ENCODE measurements at places on chromosomes 3 and 15.

DNA sequence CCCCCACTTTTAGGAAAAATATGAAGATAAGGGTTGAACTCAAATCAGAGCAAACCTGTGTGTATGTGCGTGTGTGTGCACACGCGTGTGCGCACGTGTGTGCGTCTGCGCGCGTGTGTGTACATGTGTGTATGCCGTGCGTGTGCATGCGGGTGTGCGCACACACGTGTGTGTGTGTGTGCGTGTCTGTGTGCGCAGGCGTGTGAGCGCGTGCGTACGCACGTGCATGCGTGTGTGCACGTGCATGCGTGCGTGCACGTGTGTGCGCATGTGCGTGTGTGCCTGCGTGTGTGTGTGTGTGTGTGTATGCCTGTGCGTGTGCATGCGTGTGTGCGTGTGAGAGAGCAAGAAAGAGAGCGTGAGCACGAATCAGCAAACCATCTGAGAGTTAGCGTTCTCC, 20.7 kb downstream of the TNK2 start:
- no peak for DNase-seq

- DNase-seq, result no peak
Observed at GRCh38 chr3:188053710-188054380, 100.1 kb upstream of the LPP start.

DNA sequence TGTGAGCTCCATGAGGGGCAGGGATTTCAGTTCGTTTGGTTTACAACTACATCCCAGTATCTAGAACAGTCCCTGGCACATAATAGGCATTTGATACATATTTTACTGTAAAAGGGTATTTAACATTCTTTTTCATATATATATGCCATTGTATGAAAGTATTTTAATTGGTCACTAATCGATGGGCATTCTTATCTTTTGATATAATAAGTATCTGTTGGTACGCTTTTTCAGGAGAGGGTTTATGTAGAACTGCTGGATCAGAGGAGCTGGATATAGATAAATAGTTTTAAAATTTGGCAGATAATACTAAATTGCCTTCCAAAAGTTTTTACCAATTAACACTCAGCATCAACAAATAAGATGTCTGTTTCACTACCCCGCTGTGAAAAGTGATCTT, 978 bp upstream of the RSL24D1 start:
- DNase-seq, result no peak

- DNase-seq, result no peak
Observed at GRCh38 chr3:24069045-24069444, 124.0 kb downstream of the NR1D2 start.

DNA sequence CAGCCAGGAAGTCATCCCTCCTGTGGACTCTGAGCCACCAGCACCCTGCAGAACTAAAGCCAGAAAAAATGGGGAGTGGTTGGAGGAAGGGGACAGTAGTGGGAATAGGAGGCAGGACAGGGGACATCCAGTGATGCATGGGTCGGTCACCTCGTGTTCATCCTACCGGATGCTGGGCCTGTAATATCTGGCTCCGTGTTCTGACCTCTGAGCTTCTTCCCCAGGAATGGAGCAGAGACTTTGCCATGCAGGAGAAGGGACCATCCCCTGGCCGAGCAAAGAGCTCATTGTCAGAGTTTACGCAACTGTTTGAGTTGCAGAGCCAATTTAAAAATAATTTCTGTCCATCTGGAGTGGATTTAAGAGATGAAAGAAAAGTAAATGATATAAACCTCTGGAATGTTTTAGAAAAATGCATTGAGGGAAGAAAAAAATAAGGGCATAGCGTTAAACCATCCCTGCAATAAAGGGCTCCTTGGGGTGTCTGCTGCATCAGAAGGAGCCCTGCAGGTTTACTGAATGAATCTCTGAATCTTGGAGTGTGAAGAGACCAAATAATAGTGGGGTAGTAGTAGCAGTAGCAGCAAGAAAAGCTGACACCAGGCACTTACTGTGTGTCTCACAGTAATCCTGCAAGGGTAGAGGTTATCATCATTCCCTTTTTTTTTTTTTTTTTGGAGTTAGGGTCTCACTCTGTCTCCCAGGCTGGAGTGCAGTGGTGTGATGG, 70.9 kb downstream of the AAGAB start:
- DNase-seq, result no peak

DNA sequence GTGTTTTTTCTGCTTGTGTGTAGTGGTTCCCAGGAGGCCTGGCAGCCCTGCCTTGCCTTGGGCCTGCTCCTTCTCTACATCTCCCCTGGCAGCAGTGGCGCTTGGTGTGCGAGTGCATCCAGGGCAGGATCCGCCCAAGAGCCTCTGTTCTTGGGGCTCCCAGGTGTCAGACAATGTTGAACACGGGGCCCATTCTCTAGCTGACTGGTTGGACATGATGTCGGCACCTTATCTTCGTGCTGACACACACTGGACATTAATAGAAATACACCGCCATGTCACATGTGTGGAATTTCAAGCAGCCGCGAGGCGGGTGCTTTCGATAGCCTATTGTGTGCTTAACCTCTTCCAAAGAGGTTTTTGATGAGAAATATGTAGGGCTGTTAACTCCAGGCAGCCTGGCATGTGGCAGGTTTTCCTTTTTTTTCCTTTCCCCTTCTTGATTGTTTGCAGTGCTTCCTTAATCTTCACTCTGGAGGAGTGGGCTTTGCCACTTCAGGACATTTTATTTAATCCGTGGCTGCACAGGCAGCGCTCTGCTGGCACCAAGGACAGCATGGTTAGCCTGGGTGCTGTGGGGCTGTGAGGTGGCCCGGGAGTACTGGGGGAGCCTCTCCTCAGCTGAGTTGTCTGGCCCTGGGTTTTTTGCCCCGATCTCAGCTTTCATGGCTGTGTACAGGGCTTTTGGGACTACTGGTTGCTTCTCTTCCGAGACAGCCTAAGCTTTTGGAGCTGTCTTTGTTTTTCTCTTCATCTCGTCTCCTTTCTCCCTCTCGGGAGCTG, 42.5 kb downstream of the CHCHD6 start:
- DNase-seq, result no peak

DNA sequence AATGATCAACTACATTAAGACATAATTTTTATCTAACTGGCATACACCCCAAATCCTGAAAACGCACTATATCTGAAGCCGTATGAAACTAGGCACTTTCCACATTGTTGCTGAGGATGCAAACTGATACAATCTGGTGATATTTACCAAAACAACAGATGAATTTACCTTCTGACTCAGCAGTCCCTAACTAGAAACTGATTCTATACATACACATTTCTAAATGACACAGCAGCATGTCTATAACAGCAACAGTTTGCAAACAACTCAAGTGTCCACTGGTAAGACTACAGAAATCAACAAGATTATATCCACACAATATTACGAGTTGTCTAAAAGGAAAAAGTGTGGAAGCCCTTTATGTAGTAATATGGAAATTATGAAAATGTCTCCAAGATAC, 22.9 kb downstream of the SECISBP2L start:
- DNase-seq, result no peak

GRCh38 chr3:38644662-38645053, 4.8 kb downstream of the SCN5A start:
- no peak for DNase-seq

Measured in CD4-positive, alpha-beta T cell treated with Interleukin-4 for 1 hour (primary cell).